Bone marrow (tissue), 2 donors: ENCODE measurements at places on chromosomes 12 and 14.

- no peak for DNase-seq
Observed at GRCh38 chr12:100753837-100754236, 40.7 kb upstream of the ANO4 start.

DNA sequence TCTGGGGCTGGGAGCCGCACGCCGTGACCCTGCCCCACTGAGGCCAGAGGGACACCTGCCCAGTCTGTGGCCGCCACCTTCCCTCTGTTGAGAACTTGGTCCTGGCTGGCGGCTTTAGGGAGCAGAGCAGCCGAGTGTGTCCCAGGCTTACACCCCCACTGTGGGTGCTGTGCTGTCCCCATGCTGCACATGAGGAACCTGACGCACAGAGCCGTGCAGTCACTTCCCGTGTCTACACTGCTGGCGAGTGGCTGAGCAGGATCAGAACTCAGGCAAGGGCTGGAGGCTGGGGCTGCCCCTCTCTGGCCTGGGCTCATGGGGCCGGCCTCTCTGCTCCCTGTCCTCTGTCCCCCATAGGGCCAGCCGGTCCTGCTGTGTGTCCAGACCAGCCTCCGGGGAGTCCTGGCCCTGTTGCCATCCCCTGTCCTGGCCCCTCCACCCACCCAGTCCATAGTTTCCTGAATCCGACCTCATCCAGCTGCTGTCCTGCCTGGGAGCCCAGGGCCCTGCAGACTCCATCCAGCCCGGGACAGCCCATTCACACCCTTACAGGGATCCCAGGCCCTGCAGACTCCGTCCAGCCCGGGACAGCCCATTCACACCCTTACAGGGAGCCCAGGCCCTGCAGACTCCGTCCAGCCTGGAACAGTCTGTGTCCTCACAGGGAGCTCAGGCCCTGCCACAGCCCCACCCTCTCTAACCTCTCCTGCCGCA is 10.3 kb downstream of the FBRSL1 start:
- no peak for DNase-seq

DNA sequence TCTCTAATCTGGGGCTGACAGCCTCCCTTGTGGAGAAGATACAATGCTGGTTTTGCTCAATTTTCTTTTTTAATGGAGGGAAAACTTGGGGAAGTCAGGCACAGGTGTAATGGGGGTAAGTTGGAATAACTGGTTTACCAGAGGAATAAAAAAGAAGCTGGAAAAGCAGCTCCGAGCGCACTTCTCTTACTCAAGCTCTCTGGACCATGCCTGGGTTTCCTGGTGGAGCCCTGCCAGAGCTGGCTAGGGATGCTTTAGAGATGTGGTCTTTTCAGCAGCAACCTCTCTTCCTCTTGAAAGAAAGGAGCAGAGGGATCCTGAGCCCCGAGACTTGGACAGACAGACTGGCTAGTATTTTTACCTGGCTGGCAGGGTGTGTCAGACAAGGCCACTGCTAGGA is 3.9 kb upstream of the KCNA5 start:
- DNase-seq: no peak

DNA sequence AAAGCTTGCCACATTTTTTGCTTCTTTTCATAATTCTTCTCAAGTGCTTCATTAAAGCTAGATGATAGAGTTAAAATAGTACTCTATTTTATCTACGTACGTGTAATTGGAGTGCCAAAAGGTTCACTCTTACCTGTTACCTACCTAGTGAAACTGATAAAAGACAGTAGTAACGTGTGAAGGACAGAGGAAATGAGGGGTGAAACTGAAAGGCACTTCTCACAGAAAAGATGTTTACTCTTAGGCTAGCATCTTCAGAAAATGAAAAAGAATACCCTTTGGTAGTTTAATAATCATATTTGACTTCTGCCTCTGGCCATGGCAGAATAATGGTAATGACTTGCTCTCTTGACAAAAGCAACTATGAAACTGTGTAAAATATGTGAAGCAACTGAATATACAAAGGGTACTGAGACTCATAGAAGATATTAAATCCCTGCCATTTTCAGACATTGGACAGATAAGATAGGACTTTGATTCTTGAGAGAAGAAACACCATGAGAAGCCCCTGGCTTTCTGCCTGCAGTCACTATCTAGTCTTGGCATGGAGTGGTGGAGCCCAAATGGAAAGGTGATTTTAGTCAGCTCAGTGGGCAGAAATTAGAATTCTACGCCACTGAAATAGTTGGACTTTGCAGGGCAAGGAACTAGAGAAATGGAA is 6.3 kb upstream of the EVL start:
- DNase-seq: no peak

- no peak for DNase-seq
Observed at GRCh38 chr14:50232276-50232642, 881 bp upstream of the SOS2 start.

- DNase-seq: no peak
Observed at GRCh38 chr14:71021347-71022011, 114.2 kb downstream of the PCNX1 start.

- DNase-seq: no peak
Observed at GRCh38 chr12:24997970-24998582, 49.2 kb upstream of the BCAT1 start.

GRCh38 chr14:34693228-34693939 is 21.0 kb downstream of the CFL2 start:
- no peak for DNase-seq

GRCh38 chr12:10448236-10448635 is 4.9 kb downstream of the KLRC1 start:
- no peak for DNase-seq

- DNase-seq: no peak
Observed at GRCh38 chr14:73787486-73788316, 63.9 kb upstream of the PTGR2 start.

- DNase-seq: no peak
Observed at GRCh38 chr14:72053651-72054050, 121.4 kb downstream of the RGS6 start.

GRCh38 chr12:33423706-33424105 is 15.9 kb downstream of the SYT10 start:
- DNase-seq: no peak

GRCh38 chr12:75480469-75480949 is at the start of gene GLIPR1:
TSS of gene GLIPR1 (plus strand) at chr12:75480755. CDS start at chr12:75480881, 126 bp downstream.
- peak; percentile 27 for DNase-seq

- DNase-seq: no peak
Observed at GRCh38 chr12:77817276-77817675, 13.4 kb upstream of the NAV3 start.

GRCh38 chr12:65929641-65930040 is 105.4 kb downstream of the HMGA2 start:
- no peak for DNase-seq

DNA sequence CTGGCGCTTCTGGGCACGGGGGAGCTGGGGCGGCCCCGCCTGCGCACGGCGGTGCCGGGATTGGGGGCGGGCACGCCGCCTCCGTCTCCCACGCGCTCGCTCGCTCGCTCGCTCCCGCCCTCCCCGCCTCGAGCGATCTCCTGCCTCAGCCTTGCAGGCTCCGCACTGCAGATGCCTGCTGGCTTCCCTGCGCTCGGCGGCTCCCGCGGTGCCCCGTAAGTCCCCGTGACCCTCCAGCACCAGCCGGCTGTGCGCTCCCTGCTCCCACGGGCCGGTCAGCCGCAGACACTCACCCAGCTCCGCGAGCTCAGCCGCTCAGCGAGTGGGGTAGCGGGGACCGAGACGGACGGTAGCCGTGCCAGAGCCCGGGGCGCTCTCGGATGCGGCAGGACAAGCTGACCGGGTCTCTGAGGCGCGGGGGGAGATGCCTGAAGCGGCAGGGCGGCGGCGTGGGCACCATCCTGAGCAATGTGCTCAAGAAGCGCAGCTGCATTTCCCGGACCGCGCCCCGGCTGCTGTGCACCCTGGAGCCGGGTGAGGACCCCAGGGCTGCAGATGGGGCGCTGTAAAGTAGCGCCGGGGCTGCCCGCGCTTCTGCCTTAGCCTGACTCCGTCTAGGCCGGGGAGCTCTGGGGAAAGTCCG is at the start of gene TBC1D30:
TBC1D30 (plus strand) TSS at position 148 of the 643 bp plus-strand sequence; CDS start at position 381, 233 bp downstream.
- DNase-seq: no peak

- DNase-seq: no peak
Observed at GRCh38 chr14:53519137-53519536, 366.0 kb upstream of the DDHD1 start.

GRCh38 chr12:34402228-34402898 is 380.1 kb downstream of the ALG10 start:
- no peak for DNase-seq

GRCh38 chr14:95352481-95352880 is 32.8 kb upstream of the CLMN start:
- DNase-seq: no peak

GRCh38 chr12:131025939-131026702 is 72.4 kb downstream of the ADGRD1 start:
- DNase-seq: no peak

GRCh38 chr14:38309522-38310277 is 53.8 kb upstream of the CLEC14A start:
- DNase-seq: no peak

- no peak for DNase-seq
Observed at GRCh38 chr14:53951627-53952303, 4.9 kb downstream of the BMP4 start.
